ENCODE measurements at places on chromosomes 2 and 18.

DNA sequence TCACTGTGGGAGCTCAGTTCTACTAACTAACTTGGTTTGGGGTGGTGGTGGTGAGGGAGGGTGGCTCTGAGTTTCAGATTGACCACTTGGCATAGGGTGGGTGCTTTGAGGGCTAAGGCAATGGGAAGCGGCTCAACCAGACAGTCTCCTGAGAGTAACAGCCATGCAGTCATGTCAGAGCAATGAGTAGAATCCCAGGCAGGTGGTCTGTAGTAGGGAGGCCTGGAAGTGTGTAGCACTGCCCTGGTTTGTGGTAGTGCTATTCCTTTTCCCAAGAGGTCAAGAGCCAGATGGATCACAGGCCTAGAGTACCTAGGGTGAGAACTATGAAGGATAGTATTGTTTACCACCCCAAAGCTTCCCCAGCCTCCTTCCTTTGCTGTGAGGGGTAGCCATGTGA is 18.7 kb upstream of the RAPH1 start:
- DNase-seq = no peak

DNA sequence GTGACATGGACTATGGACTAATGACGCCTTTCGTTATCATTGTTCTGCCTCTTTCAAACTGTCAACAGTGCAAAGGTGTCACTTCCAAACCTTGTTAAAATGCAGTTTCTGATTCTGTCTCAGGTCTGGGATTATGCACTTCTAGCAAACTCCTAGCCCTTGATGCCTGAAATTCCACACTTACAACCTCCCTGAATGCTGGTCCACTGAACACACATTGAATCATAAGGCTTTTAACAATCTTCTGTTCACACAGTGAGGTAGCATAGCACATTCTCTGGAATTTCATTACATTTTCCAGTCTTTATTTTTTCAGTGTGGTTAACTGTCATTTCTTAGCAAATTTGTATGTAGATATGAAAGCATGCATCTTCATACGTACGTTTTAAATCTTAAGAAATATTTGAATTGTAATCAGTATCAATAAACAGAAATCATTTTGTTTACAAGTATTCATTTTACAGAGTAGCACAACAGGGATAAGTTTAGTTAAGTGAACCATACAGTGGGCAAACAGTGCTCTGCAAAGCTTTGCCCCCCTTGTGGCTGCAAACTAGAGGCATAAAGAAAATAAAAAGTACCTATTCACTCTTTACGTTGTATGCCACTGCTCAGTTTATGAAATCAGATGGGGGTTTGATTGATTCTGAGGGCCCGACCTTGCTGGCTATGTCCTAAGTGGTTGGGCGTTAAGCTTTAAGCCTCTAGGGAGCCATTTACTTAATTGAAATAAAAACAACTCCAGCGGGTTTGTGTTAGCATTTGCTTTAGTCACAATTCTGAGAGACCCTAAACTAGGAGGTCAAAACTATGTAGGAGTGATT is 250.8 kb downstream of the LRRTM1 start:
- DNase-seq = no peak

DNA sequence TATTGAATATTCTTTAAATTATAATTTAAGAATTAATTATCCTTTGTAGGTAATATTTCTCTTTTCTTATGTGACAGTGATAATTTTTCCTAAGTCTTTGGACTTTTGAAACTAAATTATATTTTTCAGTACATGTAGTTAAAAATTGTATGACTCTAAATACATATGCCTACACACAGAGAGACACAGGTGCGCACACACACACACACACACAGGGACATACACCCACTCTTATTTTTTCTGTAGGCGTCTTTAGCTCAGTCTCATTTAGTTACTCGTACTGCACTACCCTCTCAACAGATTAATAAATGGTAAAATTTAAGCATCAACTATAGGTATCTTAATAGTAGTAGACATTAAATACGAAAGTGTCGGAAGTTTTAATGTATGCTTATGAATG is 56.1 kb downstream of the ZNF236 start:
- DNase-seq = no peak

DNA sequence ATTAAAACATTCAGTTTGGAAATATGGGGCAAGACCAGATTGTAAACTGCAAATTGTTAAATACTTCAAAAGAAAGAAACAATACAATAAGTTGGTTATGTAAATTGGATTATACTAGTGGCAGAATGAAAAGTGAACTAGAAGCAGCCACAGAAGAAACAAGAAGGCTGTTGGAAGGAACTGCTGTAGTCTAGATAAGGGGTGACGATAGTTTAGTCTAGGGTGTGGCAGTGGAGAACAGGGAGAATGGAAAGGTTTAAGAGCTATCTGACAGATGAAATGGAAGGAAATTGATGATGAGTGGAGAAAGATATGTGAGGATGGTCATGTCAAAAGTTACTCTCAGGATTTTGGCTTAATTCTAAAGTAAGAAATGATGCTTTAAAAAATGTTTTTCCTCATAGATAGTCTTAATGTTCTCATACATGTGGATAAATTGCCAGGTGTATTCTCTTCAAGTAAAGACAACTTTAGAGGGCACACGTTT is 179.7 kb downstream of the GPD2 start:
- DNase-seq = no peak

DNA sequence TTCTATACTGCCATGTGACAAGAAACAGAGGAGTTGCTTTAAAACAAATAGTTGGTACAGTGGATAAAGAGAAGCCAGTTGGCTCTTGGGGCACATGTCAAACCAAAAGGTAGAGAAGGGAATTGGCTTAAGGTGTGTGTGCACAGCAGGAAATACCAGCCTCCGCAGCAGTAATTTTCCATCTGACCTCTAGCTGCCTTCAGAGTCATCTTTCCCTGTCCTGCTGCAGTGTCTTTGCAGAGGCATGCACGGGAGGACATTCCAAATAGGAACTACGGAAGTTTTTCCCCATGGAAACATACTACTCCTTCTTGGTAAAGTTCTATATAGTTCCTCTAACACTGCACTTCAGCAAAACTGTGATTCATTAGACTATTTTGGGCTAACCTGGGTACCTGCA is 99.5 kb downstream of the RAB3GAP1 start:
- no peak for DNase-seq

DNA sequence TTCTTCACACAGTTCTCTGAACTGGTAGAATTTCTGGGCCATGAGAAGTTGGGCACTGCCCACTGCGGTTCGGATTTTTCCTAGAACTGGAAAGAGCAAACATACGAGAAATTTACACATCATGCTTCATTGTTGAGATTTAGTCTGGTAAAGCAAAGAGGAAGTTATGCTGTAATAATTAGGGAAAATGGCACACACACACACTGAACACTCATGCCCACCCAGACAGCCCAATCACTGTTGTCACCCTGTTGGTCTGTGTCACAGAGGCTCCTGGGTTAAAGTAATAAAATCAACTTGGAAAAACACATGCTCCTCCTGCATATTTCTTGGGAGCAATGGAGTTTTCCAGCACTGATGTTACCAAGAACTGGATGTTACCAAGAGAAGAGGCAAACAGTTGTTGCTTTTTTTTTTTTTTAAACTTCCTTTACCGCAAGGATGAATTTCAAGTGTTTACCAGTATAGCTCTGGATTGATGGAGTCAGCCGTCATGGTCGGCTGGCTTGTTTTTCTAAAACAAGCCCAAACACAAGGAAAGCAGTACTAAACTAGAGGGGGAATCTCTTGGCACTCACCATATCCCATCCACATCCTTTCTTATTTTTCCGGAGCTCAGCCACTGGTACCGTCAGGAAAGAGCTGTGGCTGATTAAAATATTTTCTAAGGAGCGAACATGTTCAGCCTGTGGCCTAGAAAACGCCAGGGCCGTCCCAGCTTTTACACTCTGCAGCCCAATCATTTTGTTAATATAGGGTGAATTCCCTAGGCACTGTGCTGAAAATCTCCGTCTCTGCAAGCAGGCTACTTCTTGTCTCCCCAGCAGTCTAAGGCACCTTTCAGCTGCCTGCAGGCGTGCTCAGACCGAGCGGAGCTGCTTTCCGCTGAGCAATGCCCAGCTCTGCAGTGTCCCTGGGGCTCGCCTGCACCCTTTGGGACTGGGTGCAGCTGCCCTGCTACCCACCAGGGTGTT is 58.9 kb downstream of the TGIF1 start:
- DNase-seq = no peak

DNA sequence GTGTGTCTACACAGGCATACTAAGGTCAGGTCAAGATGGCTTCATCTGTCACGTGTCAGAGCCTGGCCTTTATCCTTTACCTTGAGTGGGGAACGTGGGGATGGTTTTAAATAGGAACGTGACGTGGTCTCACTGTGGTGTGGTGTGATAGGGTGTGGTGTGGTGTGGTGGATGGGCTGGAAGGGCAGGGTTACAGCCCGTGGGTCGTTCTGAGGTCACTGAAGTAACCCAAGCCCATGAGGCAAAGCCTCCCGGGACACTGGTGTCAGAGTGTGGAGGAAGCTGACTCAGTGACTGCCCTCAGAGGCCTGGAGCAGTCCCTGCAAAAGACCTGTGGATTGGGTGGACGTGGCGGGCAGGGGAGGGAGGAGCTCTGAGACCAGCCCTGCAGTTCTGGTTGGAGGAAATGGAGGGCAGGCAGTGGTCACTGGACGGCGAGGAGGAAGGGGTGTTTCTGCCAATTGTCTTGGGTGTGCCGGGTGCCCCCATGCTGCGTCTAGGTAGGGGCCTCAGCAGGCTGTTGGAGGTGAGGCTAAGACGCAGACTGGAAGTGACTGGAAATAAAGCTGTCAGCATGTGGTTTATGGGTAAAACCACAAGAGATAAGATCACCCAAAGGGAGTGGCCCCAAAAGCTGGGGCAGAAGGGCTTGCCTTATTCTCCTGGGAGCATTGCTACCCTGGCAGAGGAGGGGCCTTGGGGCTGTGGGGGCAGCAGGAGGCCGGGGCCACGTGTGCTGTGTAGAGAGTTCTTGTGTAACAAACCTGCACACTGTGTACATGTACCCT is 84.8 kb downstream of the SH3RF3 start:
- DNase-seq = no peak

- DNase-seq = no peak
Observed at GRCh38 chr2:54099370-54099769, 16.0 kb upstream of the ACYP2 start.

- peak; percentile 32 for DNase-seq
Observed at GRCh38 chr2:53787614-53788289, 908 bp downstream of the ERLEC1 start.

DNA sequence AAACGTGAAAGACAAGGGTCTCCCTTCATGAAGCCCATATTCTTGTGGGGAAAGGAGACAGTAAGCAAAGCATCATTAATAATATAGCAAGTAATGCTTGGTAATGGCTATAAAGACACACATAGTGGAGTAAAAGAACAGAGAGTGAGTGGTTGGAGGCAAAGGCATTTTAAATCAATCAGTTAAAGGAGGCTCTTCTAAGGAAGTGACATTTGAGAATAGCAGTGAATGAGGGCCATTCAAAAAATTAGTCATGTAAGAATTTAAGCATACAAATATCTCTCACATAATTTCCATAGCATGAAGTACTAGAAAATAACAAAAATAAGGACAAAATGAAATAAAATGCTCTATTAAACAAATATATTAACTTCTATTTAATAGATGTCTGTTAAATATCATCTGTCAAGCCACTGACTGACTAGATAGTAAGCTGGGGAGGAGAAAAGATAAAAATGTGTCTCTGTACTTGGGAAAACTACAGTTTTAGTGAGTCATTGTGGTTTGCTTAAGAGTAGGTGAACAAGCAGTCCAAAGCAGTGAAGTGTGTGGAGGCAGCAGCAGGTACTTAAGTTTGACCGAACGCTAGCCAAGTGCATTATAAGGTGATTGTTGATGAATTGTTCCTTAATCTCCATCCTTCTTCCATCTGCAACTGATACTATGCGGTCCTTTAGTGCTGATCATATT is 160.1 kb downstream of the PARD3B start:
- no peak for DNase-seq

DNA sequence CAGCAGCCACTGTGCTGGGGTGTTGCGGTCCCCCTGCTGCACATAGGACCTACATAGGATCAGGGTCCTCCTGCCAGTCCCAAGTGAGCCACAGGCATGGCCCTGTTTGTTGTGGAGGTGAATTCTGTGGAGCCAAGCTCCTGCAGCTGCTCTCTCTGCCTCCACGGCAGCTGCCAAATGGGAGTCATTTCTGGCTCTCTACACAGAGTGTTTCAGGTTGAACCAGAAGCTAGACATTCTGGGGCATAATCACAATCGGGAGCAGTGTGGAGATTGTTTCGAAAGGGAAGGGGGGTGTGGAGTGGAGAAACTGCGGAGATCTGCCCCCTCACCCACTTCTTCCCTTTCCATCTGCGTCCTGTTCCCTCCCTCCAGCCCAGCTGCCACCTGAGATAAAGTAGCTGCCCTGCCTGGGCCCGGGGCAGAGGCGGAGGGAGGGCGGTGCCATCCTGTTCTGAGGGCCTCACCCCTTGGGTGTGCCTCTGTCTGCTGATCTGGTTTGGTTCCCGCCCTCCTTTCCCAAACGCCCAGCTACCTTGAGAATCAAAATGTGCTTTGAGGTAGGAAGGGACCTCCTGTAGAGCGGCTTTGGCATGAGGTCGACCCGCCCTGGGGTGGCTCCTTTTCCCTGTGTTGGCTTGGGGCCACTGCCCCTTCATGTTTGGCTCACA is 139.4 kb downstream of the WDSUB1 start:
- no peak for DNase-seq

DNA sequence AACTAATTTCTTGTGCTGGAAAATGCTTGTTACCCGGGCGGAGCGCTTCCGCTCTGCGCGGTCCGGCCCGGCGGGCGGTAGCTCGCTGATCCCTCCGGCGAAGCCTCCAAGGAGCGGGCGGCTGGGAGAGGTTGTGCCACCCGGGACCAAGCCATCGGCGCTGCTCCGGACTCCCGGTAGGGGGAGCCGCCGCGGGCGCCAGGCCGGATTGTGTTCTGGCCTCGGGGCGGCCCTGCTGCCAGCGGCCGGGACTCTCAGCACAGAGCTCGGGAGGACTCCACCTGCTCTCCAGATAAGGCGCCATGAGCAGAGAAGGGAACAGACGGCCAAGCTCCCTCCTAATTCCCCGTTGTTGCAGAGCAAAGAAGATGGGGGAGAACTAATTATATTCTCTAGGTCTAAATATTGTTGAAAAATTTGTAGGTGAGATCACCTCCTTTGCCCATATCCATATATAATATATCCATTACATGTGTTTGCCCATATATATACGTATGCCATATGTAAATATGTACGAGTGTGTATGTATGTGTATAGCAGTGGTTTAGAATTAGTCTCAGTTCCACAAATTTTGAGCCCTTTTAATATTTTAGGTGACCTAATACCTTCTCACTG is 13.8 kb upstream of the SATB2 start:
- peak; percentile 57 for DNase-seq

DNA sequence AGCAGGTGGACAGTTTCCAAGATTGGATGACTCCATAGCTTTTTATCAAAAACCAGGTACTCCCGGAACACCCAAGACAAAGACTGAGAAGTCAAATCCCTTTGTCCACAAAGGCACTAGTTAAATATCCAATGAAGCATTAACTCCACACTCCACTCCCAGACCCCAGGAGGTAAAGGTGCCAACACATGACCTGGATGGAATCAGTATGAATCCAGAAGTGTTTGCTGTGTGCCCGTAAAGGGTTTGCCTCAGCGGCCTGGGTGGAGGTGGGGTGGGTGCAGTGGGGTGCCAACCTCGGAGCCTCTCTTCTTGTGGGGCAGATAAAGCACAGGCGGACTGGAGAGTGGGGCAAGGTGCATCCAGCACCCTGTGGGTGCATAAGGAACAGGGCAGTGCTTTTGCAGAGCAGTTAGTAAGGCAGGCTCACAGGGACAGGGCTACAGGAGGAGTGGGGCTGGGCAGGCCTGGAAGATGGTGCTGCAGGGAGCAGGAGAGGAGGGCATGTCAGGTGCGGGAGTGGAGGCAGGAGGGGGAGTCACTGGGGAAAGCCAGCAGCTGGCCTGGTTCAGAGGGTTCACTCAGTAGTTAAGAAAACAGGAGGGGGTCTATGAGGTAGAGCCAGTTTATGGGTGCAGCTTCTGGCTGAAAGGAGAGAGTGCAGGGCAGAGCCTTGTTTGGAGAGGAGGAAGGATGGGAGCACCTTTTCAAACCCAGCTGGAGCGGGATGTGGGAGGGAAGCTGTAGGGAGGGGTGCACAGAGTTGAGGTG is 208.4 kb upstream of the SMAD2 start:
- no peak for DNase-seq
